ENCODE measurements at places on chromosomes 1 and 21.

DNA sequence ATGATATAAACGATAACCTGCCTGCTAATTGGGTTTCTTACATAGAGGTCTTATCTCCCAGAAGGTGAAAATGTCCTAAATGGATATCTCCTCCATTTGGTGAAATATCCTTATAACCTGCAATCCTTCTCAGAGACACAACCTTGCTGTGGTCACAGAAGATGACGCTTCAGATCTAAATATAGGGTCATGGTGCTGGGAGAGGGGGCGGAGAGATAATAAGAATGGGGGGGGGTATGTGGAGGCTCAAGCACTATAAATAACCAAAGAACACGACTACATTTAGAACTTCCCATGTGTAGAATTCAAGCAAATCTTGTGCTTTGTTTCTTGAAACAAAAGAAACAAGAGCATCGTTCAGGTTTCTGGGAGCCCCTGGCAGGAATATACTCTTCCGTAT is 260.6 kb upstream of the ESRRG start:
- DNase-seq: no peak

DNA sequence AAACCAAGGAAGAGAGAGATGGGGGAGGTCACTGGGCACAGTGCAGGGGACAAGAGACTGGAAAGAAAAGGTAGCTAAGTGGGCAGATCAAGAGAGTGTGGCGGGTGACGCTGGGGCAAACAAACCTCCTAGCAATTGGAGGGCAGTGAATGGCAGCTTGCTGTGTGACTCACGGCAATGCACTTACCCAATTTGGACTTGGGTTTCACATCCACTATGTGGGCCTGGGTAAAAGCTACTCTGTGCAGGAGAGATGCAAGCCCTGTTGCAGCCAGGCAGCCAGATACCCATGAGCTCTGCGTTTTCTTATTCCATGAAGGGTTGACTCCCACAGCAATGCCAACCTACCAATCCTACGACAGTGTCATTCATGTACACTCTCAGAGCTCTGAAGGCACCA is 9.5 kb downstream of the PLXNA2 start:
- DNase-seq: no peak

DNA sequence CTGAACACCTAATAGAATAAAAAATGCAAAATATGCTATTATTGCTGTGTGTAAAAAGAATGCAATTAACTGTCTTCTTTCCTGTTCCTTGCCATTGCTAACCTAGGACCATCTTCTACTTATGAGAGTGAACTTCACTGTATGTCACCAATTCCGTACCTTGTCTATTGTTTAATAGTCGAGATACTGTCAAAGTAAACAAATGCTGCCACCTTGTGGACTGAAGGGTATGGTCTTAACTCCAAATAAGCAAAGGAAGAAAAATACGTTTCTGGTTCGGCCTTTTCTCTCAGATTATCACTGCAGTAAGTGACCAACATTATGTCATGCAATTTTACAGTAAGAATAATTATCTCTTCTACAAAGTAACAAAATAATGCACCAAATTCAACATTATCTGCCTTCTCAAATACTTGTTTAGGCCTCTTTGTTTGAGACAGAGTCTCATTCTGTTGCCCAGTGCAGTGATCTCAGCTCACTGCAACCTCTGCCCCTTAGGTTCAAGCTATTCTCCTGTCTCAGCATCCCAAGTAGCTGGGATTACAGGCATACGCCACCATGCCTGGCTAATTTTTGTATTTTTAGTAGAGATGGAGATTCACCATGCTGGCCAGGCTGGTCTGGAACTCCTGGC is 133.4 kb downstream of the COP1 start:
- DNase-seq: no peak

DNA sequence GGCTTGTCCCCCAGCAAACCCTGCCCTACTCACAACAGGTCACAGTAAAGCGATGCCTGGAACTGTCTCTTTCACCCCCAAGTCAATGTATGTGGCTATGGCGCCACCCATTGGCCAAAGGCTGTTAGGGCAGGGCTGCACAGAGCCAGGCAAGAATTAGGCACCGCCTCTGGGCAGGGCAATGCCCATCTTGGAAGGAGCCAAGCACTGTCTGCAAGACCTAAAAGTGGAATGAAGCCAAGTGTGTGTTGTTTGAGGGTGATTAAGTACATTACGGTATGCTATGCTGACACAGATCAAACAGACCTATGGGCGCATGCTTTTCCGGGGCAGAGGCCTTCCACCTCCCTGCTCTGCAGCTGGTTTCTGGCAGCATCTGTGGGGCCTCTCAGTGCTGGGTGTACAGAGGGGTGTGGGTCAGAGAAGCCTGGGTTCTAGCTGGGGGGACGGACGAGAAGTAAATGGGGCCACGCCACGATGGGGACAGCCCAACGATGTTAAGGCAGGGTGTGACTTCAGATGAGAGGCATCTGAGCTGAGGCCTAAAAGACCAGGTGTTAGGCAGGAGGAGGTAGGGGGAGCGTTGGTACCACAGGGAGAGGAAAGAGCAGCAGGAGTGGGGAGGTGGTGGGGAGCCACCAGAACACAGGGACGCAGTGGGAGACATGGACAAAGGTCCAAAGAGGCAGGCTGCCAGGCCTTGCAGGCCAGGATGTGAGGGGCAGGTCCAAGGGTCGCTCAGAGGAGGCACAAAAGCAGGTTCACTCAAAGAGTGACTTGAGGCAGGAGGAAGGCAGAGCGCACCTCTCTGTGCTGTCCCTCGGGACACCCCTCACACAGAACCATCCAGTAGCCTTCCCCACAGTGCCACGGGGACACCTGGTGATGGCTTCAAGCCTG is 49.8 kb downstream of the ACOT7 start:
- DNase-seq: no peak

DNA sequence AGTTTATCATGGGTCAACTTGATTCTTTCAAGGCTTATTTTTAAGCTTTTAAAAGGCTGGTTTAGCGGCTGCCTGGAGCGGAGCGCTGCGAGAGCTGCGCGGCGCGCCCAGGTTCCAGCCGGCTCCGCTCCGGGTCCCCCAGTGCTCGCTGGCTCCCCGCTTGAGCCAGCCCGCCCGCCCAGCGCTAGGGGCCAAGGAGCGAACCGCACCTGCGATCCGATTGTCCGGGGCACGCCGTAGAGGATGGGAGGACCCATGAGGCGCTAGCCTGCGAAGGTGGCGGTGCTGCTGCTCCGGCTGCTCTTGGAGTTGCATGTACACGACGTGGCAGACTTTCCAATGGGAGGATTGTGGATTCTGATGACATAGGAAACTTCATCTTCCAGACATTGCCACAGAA is 9.9 kb upstream of the CFHR4 start:
- DNase-seq: no peak

GRCh38 chr1:245019910-245020486 is 134.8 kb upstream of the KIF26B start:
- DNase-seq: no peak
